Foreskin keratinocyte (primary cell): ENCODE measurements at places on chromosomes 7 and 10.

- DNase-seq, result no peak
Measured at GRCh38 chr10:22022257-22023032, 18.9 kb upstream of the DNAJC1 start.

DNA sequence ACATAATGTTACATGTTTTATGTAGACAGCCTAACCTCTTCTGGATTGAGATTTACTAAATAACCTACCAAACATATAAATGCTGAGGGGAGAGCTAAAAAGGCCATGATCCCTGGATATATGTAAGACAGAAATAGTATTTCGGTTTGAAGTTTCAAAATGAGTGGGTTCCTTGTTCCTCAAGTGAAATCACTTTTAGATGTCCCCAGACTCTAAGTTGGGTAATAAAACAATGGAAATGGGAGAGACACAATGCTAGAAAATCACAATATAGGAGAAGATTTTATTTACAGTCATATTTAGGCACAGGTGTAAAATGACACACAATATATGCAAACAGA is 56.5 kb downstream of the SHTN1 start:
- DNase-seq, result no peak

GRCh38 chr7:34111031-34111430 is 205.7 kb downstream of the BMPER start:
- no peak for DNase-seq

- no peak for DNase-seq
Measured at GRCh38 chr7:113267271-113267670, 148.9 kb upstream of the SMIM30 start.
